Stimulated activated CD8-positive, alpha-beta memory T cell treated with anti-CD3 and anti-CD28 coated beads, Interleukin-4, amount 100 ng/mL, for 24 hours (primary cell): ENCODE measurements at places on chromosomes 1 and 21.

DNA sequence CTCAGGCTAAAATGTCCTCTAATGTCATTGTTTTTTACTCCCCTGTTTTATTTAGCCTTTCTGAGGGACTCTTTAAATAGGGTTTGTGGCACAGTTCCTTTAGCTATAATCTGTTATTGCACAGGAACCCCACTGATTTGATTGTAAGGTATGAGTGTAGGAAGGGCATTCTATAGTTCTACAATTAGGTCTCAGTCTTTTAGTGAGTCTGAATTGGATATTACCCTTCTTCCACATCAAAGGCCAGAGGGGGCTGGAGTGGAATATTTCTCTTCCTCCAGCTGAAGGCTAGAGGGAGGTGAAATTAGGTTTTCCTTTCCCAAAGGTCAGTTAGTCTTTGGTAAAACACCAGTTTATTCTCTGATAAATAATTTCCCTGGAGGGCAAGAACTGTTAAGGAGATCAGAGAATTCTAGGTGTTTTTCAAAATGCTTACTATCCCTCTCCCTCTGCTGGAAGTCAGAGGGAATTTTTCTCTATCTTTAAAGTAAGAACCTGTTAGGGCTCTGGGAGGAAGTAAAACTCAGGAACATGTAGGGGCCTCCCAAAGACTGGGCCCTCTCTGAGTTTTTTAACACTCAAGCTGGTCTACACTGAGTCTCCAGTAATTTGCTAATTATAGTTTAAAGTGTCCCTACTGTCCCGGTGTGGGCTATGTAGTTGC lies 176.3 kb upstream of the ZNHIT6 start:
- DNase-seq: no peak

GRCh38 chr1:105872817-105873216 lies 1183.7 kb upstream of the PRMT6 start:
- no peak for DNase-seq

DNA sequence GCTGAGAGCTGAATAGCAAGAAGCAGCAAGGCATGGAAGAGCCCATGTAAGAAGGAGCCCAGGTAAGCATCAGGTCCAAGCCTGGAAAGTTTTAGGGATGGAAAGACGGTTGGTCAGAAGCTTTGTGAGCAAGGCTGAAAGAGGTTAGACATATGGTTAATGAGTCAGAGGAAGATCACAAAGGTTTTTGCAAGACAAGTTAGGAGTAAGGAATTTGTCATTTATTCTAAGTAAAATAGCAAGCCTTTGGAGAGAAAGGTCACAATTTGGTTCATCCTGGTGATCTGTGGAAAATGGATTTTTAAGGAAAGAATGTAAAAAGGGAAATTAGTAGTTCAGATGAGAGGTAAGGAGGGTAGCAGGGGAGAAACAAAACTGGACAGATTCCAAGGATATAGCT lies 106.7 kb downstream of the DPYD start:
- no peak for DNase-seq

DNA sequence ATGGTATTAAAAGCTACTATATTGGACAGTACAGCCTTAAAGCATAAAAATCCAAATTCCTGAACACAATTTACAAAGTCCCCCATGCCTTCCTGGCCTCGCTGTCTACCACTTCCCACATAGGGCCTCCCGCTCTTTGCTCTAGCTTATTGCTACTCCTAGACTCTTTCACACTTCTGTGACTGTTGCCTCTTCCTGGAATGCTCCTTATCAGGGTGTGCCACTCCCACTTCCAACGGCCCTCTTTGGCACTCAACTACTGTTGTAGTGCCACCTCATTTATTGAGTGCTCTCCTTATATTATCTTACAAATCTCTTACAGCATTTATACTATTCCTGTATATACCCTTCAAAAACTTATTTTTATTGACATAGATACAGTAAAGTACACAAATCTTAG lies 4.8 kb downstream of the SARS1 start:
- DNase-seq: no peak

GRCh38 chr1:230753191-230753585 lies 6.0 kb downstream of the CAPN9 start:
- DNase-seq: no peak

GRCh38 chr1:245516284-245516759 lies 361.5 kb downstream of the KIF26B start:
- no peak for DNase-seq

DNA sequence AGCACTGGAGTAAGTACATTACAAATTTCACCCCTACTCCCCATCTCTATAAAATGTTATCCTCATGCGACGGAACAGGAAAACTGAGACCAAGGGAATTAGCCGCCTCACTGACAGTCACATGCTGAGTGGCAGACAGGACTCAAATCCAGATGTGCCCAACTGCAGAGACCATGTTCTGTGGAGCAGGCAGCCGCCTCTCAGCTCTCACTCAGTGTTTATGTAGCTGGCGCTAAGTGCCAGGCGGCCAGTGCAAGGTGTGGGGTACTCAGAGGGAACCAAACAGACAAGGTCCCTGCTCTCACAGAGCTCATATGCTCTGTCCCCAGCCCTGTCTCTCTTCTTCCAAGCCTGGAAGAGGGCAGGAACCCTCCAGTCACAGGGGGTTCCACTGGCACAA lies 5.1 kb downstream of the CAPZB start:
- DNase-seq: no peak

- DNase-seq: no peak
Observed at GRCh38 chr1:203628201-203629015, 1.8 kb downstream of the ATP2B4 start.

GRCh38 chr1:5504364-5504740 lies 487.9 kb downstream of the NPHP4 start:
- no peak for DNase-seq

DNA sequence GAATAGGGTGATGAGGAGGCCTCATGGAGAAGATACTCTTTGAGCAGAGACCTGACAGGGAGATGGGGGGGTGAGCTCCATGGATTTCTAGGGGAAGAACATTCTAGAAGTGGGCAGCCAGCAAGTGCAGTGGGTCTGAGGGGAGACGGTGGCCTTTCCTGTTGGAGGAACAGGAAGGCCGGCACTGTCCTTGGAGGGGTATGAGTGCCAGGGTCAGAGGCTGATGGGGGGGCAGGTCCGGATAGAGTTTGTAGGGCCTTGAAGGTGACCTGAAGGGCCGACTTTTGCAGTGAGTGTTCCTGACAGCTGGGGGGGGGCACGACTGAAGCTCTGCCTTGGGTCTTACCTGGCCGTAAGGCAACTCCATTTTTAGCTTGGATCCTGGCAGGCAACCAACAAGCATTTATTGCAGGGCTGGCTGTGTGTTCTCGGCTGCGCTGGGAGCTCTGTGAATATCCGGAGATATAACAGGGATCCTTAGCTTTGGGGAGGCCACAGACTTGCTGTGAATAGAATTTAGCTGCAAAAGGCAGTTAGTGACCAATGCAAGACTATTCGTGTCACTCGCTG lies 130.6 kb downstream of the MRPS6 start:
- DNase-seq: no peak

GRCh38 chr1:161766102-161766981 lies at the start of gene ATF6:
Gene ATF6, plus strand, starts transcription at chr1:161766320. Its CDS starts 41 bp downstream, at chr1:161766361.
- DNase-seq: peak; percentile 70

DNA sequence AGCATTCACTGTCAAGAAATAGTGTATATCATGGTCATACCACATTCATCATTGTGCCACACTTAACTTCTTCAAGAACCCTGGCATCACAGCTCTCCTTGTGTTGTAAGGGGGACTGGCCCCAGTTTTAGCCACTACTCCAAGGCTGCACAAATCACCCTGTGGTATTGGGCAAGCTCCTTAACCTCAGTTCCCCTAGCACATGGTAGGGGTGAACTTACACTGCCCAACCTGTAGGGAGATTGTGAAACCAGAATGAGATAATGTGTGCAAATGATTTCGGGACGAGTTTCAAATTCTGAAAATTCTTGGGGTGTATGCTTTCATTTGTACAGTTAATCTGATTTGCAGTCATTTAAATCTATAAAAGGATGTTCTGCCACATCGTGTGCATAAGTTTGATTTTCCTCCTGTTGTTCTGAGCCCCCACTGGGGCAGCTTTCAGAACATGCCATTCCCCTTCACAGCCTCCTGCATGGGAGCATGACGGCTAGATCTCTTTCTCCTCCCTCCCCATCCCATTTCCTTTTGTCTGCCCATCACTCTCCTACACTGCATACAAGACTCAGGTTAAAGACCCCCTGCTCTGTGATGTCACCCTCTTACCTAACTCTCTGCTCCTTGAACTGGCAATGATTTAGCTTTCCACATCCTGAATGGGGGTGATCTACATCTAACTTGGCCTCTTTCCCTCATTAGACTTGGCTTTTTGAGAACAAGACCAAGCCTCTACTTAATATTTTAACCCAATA lies 290.3 kb downstream of the CHRM3 start:
- DNase-seq: no peak

DNA sequence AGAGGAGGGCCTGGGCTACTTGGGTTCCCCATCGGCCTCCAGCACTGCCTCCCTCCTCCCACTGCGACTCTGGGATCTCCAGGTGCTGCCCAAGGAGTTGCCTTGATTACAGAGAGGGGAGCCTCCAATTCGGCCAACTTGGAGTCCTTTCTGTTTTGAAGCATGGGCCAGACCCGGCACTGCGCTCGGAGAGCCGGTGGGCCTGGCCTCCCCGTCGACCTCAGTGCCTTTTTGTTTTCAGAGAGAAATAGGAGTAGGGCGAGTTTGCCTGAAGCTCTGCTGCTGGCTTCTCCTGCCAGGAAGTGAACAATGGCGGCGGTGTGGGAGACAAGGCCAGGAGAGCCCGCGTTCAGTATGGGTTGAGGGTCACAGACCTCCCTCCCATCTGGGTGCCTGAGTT lies 24.4 kb downstream of the EIF2D start:
- DNase-seq: no peak

- no peak for DNase-seq
Observed at GRCh38 chr1:59892841-59893811, 33.4 kb downstream of the CYP2J2 start.

DNA sequence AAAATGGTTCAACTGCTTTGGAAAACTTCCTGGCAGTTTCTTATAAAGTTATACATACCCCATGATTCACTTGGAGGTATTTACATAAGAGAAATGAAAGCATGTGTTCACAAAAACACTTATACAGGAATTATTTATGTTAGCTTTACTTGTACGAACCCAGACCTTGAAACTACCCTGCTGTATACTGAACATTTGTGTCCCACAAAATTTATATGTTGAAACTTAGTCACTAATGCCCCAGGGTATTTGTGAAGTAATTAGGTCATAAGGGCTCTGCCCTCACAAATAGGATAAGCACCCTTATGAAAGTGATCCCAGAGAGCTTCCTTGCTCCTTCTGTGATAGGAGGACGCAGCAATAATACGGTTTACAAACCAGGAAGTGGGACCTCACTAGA lies 42.7 kb upstream of the B3GALT2 start:
- DNase-seq: no peak

DNA sequence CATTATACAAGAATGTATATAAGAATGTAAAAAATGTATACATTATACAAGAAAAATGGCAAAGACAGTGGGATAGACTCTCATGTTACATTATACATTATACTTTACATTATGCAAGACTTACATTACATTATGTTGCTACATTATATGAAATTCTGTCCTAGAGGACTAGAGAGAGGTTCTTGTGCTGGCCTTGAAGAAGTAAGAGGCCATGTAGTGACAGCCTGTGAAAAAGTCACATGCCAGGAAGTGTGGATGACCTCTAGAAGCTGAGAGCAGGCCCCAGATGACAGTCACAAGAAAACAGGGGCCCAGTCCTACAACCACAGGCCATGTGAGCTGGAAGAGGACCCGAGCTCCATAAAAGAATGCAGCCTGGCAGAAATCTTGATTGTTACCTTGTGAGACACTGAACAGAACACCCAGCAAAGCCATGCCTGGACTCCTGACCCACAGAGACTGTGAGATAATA lies 30.5 kb upstream of the AHCYL1 start:
- no peak for DNase-seq
